ENCODE measurements at places on chromosomes 13 and 19. TPM values are rescaled to one million over a fixed set of nuclear protein-coding genes. Genes with fewer than 3 reads are reported as not detected.

The ASF1B gene
- 84.4 TPM for total RNA-seq

- H3K4me1 ChIP-seq = peaks cover 12% of the 10 kb centered on the region
- H3K27ac ChIP-seq = peak overlapping the region; percentile 75
- peak overlapping the region; percentile 91 for H3K4me3 ChIP-seq
- peaks cover 1% of the 10 kb centered on the region for H3K36me3 ChIP-seq
- H3K27me3 ChIP-seq = no peaks in the 10 kb centered on the region
- peak; percentile 85 for DNase-seq
Observed at GRCh38 chr19:48795055-48795684, 15.7 kb downstream of the BCAT2 start.

DNA sequence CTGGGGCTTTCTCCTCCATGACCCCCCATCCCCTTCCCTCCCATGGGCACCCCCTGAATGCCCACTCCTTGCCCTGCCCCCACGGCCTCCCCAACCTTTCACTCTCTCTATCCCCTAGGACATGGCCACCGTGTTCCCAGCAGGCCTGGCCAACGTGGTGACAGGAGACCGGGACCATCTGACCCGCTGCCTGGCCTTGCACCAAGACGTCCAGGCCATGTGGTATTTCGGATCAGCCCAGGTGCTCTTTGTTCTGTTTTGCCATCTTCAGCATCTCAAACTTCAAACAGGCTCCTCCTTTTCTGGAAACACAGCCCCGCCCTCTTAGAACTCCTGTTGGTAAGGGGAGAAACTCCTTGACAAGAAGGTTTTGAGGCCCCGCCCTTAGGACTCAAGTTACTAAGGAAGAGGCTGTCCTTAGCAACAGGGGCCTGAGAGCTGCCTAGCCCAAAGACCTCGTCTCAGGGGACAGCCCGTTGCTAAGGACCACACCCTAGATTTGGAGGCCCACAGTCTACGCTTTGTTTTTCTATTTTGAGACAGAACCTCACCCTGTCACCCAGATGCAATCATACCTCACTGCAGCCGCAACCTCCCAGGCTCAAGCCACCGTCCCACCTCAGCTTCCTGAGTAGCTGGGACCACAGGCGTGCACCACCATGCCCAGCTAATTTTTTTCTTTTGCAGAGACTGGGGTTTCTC, 5.1 kb upstream of the FLT3LG start:
- peak overlapping the region; percentile 85 for H3K27ac ChIP-seq
- H3K4me3 ChIP-seq = peak overlapping the region; percentile 63
- no peaks in the 10 kb centered on the region for H3K27me3 ChIP-seq
- peak; percentile 85 for DNase-seq
- H3K4me1 ChIP-seq = peaks cover 47% of the 10 kb centered on the region

The GRWD1 gene
- 27.0 TPM for total RNA-seq

The CD320 gene
- 32.0 TPM for total RNA-seq

The TDRD12 gene
- 0.91 TPM for total RNA-seq

DNA sequence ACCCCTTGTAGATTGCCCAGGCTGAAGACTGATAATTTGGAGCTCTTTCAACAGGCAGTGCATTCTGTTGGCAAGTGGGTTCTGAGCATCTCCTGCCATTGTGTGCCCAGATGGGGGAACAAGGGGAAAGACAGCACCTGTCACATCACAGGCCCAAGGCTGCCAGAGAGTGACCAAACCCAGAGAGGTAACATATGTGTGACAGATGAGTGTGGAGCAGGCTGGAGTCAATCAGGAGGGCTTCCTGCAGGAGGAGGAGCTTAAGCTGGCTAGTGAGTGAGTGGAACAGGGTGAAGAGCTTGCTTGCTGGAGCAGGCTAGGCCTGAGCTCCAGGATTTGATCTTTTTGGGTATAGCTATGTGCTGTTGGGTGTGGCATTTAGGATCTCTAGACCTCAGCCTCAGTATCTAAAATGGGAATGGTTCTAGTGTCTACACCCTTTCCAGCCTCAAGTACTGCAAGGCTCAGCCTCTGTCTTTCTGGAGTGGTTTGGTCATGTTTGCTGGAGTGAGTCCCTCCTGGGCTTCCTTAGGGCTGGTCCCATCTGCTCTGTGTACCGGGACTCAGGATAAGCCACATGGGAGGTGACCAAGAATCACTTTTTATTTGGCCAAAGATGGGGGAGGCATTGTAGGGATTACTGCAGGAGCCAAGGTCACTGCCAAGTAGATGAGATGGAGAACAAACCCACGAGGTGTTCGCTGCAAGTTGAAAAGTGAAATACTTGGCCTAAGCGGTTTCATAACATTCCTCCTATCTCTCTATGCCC, 152.4 kb upstream of the TSHZ3 start:
- H3K4me3 ChIP-seq = no peak overlapping the region
- no peaks in the 10 kb centered on the region for H3K27me3 ChIP-seq
- H3K27ac ChIP-seq = no peak overlapping the region
- DNase-seq = no peak
- H3K4me1 ChIP-seq = no peaks in the 10 kb centered on the region
- no peaks in the 10 kb centered on the region for H3K36me3 ChIP-seq

The CALR3 gene
- not detected for total RNA-seq

- DNase-seq = no peak
- no peak overlapping the region for H3K27ac ChIP-seq
- H3K4me1 ChIP-seq = no peaks in the 10 kb centered on the region
- H3K36me3 ChIP-seq = no peaks in the 10 kb centered on the region
- no peak overlapping the region for H3K4me3 ChIP-seq
Observed at GRCh38 chr13:113371061-113371460, 7.1 kb upstream of the GRTP1 start.

DNA sequence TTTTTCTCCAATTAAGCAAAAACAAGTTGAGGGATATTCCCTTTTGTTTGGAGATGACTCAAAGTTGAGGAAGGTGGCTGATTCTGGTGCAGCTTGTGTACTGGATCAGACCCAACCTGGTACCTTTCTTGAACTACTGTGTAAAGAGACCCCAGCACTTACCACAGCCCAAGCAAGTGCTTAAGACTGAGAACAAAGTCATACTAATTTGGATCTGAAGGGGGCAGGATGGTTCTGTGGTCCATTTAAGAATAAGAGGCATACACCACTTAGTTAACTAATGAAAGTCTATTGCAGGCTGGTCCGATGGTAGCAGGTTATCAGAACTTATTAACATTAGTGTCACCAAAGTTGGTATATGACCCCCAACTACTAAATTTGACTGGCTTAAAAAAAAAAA, 6.3 kb downstream of the THSD1 start:
- no peaks in the 10 kb centered on the region for H3K36me3 ChIP-seq
- H3K4me1 ChIP-seq = peaks cover 9% of the 10 kb centered on the region
- H3K27ac ChIP-seq = no peak overlapping the region
- no peak for DNase-seq
- peaks cover 15% of the 10 kb centered on the region for H3K27me3 ChIP-seq

- peak; percentile 80 for DNase-seq
- peak overlapping the region; percentile 86 for H3K4me3 ChIP-seq
- H3K36me3 ChIP-seq = no peaks in the 10 kb centered on the region
Observed at GRCh38 chr13:24709186-24709913, 29.1 kb downstream of the ATP12A start.

DNA sequence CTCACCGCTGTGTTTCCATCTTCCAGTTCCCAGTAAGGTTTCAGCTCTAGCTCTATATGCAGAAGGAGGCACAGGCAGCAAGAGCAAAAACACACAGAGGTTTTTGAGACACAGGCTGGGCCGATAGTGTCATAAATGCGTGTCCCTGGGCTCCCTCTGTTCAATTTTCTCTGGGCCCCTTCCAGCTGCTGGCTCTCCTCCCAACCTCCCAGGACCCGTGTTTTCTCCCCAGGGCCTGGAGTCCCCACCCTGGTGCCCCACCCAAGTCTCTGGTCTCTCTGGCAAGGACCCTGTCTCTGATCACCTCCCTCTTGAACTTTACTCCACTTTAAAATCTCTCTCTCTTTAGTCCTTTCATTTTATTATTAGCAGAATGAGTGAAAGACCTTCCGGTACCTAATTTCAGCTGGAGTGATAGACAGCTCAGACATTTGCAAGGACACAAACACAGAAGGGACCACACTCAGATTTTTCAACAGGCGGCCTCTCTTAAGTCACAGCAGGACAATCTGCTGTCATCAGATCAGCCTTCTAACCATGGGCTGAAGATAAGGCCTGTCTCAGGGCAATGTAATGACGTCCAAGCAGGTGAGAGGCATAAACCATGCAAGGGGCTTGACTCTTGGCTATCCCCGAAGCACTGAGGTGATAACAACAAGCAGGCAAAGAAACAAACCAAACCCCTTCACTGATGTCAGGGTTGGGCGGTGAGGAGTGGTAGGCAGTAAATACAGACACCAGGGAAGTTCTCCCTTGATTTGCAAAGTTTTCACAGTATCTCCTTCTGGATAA, 190.0 kb upstream of the IRS2 start:
- H3K27me3 ChIP-seq = no peaks in the 10 kb centered on the region
- no peak overlapping the region for H3K27ac ChIP-seq
- H3K4me3 ChIP-seq = no peak overlapping the region

DNA sequence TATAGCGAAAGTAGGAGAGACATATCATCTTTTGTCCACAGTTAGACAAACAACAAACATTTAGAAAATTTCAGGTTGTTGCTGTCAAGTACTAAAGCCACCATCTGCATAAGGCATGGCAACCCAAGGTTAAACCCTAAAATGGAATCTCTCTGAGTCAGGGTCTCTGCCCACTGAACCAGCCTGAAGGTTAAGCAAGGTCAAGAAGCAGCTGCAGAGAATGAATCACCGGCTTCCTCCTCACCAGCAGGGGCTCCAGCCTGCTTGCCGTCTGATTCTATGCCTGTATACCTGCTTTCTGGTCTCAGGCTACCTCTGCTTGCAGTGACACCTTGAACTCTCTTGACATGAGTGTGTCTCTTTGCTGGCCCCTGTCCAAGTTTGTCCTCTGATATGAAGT, 726.2 kb upstream of the SGCG start:
- H3K36me3 ChIP-seq = no peaks in the 10 kb centered on the region
- no peak for DNase-seq
- H3K27ac ChIP-seq = no peak overlapping the region
- no peaks in the 10 kb centered on the region for H3K27me3 ChIP-seq
- no peak overlapping the region for H3K4me3 ChIP-seq

- peaks cover 18% of the 10 kb centered on the region for H3K4me1 ChIP-seq
- no peaks in the 10 kb centered on the region for H3K36me3 ChIP-seq
- H3K27ac ChIP-seq = no peak overlapping the region
- H3K4me3 ChIP-seq = no peak overlapping the region
Observed at GRCh38 chr13:21232196-21232595, 55.7 kb downstream of the MRPL57 start.

DNA sequence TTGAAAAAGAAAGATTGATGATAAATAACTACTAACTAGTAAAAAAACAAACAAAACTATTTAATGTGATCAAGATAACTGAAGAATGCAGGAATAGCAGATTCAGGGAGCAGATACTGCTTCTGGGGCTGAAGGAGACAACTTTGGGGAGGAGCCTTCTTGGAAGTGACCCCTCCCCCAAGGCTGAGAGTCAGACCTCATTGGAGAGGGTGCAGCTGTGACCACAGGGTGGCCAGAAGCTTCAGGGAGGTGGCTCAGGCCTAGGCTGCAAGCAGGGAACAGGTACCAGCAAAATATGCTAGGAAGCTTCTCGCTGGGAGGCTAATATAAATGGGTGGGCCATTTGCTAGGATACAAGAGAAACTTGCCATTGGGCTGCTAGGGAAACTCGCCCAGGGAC, 149.9 kb downstream of the MYO16 start:
- no peak for DNase-seq
- no peak overlapping the region for H3K27ac ChIP-seq
- H3K27me3 ChIP-seq = peaks cover 6% of the 10 kb centered on the region

DNA sequence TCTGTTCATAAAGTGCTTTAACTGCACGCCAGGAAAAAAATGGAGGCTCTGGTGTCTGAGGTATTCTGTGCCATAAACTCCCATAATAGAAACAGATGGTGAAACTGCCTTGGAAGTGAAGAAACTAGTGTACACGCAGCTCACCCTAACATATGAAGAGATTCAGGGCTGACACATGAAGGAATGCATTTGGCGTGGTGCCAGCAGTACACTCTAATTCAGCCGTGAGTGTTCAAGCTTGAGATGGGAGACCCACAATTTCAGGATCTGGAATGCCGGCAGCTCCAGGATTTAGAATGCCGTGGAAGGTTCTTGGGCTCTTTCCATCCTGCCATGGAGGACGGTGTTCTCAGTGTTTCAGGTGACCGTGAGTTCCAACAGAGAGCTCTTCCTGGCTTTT, 478.4 kb downstream of the TSHZ3 start:
- H3K27ac ChIP-seq = no peak overlapping the region
- DNase-seq = no peak

DNA sequence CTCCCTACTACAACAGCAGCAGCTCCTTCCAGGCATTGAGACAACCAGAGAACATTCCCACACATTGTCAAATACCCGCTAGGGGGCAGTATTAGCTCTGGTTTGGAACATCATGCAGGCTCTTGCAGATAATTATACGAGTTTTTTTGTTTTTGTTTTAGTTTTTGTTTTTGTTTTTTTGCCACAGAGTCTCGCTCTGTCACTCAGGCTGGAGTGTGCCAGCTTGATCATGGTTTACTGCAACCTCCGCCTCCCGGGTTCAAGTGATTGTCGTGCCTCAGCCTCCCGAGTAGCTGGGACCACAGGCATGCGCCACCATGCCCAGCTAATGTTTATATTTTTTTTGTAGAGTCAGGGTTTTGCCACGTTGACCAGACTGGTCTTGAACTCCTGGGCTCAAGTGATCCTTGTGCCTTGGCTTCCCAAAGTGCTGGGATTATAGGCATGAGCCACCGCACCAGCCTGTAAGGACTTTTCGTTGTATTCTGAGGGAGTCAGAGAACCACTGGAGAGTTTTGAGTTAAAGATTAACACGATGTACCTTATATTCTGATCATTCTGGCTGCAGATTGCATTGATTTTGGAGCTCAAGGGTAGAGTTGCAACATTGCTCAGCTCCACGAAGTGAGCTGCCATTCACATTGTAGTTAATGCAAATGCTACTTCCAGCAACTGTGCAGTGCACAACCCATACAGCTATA, 41.7 kb upstream of the CEACAM20 start:
- peaks cover 7% of the 10 kb centered on the region for H3K27me3 ChIP-seq
- H3K36me3 ChIP-seq = no peaks in the 10 kb centered on the region
- no peak overlapping the region for H3K4me3 ChIP-seq
- H3K4me1 ChIP-seq = peaks cover 6% of the 10 kb centered on the region

DNA sequence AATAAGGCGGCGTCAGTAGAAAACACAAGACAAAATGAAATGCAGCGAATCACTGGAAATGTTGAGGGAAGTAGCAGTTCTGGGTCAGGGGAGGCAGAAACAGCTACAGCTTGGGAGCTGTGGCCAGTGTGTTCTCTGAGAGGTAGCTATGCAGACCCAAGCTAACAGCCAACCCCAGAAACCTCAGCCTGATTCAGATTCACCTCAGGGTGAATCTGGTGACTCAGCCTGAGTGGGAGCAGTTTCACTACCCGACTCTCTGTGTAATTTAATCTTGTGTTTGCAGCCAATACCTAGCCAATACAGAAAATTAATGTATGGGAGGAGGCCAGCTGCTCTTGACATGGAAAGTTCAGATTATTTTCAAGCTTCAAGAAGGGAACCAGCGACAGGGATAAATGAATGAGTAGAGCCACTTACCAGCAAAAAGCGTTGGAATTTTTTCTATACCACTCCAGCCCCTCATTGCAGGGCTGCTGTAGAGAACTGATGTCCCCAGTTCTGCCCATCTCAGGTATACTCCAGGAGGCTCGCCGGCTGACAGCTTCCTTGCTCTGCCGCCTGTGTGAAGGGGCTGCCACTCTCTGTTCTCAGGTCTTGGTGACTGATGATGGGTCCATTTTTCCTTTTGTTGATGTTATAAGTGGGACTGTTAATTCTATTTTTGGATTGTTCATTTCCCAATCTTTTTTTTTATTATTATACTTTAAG, 8.9 kb downstream of the IGFL3 start:
- H3K36me3 ChIP-seq = no peaks in the 10 kb centered on the region
- H3K27me3 ChIP-seq = peaks cover 64% of the 10 kb centered on the region
- peak overlapping the region; percentile 6 for H3K27ac ChIP-seq

GRCh38 chr13:63408331-63409189, 1992.9 kb upstream of the PCDH20 start:
- no peak overlapping the region for H3K4me3 ChIP-seq
- H3K4me1 ChIP-seq = no peaks in the 10 kb centered on the region
- H3K27ac ChIP-seq = no peak overlapping the region
- no peak for DNase-seq

The ZNF682 gene
- total RNA-seq = 13.3 TPM
